CD4-positive, CD25-positive, alpha-beta regulatory T cell (primary cell): ENCODE measurements at places on chromosomes 12 and 14.

DNA sequence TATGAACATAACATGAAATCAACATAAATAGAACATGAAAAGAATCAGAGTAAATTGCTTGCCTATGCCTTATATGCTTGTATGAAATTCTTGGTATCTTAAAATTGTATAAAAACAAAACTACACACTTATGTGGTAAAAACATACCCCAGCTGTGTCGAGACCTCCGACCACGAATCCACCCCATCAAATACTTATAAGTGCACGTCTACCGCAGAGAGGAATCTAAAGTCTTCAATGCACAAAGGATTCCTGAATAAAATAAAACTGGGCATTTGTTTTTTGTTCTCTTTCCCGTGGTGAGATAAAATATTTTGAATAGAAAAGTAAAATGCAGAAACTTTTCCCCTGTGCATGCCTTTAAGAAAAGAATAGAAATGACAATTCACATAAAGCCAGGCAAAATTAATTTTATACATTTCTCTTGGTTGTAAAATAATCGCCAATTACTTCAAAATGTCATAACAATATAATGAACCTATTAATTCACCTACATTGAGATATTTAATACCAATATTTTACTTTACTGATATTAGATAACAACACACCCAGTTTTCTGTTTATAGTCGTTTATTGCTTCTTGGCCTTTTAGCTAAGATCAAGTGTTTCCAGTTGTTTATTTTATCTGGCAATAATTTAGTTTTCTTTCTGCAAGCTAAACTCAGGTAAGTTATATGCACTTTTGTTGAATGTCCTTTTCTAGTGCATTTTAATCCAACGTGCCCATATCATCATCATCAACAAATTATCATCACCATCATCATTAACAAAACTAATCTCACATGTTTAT is 1.0 kb downstream of the KLRK1 start:
- no peak for DNase-seq

DNA sequence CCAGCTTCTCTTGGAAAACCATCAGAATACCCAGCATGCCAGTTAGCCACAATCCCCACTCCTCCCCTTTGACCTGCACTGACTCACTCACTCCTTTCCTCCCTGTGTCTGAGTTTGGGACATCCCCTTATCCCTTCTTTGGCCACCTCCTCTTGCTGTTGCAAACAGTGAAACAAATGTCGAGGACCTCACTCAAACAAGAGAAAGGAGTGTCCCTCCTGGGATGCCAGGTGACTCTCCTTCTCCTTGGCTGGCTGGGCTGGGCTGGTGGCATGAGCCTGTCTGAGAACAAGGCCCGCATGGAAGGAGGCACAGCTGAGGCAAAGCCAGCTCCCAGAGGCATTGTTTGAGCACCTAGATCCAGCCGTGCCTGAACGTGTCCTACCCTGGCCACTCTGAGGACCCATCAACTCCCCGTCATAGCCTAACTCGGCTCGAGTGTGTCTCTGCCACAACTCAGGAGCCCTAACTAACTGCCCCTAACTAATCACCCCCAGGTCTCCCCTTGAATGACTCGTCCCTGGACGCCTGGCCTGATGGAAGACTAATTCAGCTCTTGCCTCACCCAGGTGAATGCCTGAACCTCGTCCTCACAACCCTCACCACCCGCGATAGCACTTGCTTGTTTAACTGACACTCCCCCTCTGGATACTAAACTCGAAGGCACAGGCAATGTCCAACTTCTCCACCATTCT is 43.0 kb downstream of the NCOR2 start:
- DNase-seq, result no peak

- no peak for DNase-seq
Measured at GRCh38 chr12:114229150-114229549, 176.8 kb downstream of the TBX5 start.

DNA sequence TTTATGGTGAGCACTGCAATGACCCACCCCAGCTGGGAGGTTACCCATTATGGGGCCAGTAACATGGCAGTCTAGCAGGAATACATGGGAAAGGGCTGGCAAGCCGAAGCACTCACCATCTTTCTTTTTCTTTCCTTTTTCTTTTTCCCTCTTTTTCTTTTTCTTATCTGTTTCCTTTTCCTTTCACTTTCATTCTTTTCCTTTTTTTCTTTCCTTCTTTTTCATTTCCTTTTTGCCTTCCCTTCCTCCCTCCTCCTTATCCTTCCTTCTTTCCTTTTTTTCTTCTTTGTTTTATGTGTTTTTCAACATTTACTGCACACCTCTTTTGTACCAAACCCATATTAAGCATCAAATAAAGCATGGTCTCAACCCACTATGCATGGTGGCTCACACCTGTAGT is 501.1 kb downstream of the MED13L start:
- no peak for DNase-seq

GRCh38 chr12:125228519-125229260 is 163.5 kb downstream of the AACS start:
- no peak for DNase-seq

GRCh38 chr14:63045234-63045611 is at the start of gene KCNH5:
TSS of gene KCNH5 (minus strand) at chr14:63045458. CDS start at chr14:63045186, 272 bp downstream.
- peak; percentile 5 for DNase-seq

DNA sequence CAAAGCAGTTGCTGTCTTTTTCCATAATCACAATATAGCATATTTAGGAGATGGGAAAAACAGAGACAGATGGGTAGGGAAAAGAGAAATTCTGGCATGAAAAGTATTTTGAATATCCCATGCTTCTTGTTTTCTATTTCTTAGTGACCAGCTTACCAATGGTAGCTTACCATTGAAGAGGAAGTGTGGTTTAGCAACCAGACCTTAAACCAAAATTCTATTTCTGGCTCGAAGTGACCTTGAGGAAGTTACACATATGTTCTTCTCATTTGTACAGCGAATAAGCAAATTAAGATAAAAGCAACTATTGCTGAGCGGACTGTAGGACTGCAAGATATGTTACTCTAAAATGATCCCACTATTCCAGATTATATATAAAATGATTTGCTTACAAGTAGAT is 82.9 kb downstream of the FGD4 start:
- DNase-seq, result no peak

DNA sequence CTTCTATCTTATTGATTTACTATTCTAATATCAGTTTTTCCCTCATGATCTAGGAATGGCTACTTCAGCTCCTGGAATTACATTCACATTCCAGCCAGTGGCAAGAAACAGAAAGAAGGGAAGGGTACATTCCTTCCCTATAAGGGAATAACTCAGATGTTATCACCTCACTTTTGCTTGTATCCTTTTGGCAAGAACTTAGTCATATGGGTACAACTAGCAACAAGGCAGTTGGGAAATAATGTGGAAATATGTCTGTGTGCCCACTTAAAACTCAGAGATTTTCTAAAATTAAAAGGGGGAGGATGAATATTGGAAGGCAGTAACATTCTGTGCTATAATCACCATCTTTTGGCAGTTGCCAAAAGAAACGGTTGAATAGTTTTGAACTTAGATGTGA is 85.6 kb downstream of the MSRB3 start:
- DNase-seq, result no peak

- no peak for DNase-seq
Measured at GRCh38 chr12:127811988-127812387, 455.0 kb upstream of the TMEM132C start.

GRCh38 chr12:67927324-67927723 is 61.9 kb upstream of the IFNG-AS1 start:
- no peak for DNase-seq

- DNase-seq, result no peak
Measured at GRCh38 chr14:24607635-24608514, 1.6 kb downstream of the GZMH start.

DNA sequence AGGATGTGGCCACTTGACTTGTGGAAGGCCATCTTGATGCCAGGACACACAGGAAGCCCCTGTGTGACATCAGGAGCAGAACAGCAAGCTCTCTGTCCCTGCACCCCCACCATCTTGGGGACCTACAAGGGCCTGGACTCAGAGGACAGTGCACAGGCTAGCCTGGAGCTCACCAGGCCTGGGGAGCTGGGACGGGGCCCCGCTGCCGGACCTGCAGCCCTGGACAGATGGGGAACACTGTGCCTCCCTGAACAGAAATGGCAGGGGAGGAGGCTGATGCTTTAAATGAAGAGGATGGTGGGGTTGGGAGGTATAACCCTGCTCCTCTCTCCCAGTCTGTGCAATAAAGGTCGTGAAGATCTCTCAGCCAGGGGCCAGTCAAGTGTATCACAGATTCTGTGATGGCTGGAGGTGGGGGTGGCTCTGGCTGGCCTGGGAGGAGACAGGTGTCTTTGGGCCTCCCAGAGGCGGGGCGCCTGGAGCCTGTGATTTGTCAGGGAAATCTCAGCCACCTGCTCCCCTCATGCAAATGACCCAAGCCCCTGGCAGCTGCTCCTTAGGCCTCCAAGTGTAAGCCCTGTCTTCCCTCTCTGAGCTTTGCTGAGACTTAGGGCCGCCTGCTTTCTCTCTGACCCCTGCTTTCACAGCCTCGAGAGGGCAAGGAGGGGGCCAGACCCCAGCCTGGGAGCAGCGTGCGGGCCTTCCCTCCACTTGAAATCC is 1.1 kb upstream of the GNB3 start:
- no peak for DNase-seq

- DNase-seq, result no peak
Measured at GRCh38 chr12:104958805-104959334, 780 bp upstream of the SLC41A2 start.

GRCh38 chr12:93059288-93059687 is 130.2 kb upstream of the EEA1 start:
- no peak for DNase-seq

- no peak for DNase-seq
Measured at GRCh38 chr14:73973497-73973896, 23.4 kb downstream of the COQ6 start.

GRCh38 chr12:110794623-110795280 is 52.0 kb upstream of the CCDC63 start:
- DNase-seq, result no peak

DNA sequence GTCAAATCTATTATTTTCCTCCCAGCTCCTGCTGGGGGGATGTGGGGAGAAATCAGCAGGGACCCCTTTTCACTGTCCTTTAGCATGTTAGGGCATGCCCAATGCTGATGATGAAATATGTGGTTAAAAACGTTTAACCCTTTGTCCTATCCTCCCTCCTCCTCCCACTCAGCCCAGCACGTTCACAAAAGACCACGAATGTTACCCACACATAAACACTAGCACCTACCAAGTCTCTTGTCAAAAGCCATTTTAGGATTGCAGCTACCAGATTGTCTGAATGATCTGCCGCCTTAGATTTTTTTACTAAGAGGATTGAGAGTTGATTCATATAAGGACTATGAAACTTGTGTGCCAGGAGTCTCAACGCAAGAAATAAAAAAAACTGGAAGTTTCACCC is 70.4 kb downstream of the TBK1 start:
- no peak for DNase-seq

- peak; percentile 36 for DNase-seq
Measured at GRCh38 chr14:92507174-92507768, 6.3 kb upstream of the RIN3 start.

- no peak for DNase-seq
Measured at GRCh38 chr14:93927800-93928145, 629 bp downstream of the FAM181A start.

GRCh38 chr12:110667671-110668070 is 21.2 kb downstream of the HVCN1 start:
- DNase-seq, result no peak

- DNase-seq, result peak; percentile 51
Measured at GRCh38 chr12:57621497-57622292, 10.5 kb downstream of the ARHGEF25 start.

GRCh38 chr14:71362282-71362681 is 455.0 kb downstream of the PCNX1 start:
- no peak for DNase-seq

DNA sequence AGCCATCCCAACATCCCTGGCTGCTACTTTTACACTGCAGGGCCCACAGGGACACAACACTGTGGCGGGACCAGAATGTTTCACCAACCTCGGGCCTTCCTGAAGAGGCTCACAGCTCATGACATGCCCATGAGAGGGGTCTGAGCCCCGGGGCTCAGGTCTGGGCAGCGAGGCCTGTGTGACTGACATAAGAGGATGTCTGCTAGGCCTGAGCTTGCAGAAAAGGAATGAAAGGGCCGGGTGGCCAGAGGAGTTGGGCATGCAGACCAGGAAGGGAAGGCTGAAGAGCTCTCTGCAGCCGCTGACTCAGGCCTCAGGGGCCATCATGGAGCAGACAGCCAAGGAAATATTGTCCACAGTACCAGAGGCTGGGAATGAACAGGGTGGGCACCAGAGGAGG is 18.3 kb upstream of the VSX2 start:
- no peak for DNase-seq

DNA sequence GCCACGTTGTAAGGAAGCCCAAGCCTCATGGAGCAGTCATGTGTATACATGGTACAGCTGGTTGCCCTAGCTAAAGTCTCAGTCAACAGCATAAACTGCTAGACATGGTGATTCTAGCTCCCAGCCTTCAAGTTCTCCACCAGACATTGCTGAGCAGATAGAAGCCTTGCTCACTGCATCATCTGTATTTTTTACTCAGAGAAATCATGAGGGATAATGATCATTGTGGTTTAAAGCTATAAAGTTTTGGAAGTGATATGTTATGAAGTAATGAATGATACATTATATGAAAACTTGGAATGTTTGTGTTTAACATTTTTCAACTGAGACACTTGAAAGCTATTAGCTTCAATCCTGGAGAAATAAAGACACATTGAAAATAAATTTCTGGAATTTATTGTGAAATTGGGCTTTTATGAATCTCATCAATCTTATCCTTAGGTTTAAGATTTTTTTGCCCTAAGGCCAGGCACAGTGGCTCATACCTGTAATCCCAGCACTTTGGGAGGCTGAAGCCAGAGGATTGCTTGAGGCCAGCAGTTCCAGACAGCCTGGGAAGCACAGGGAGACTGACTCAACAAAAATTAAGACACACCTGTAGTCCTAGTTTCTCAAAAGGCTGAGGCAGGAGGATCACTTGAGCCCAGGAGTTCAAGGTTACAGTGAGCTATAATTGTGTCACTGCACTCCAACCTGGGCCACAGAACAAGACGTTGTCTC is 5.6 kb upstream of the NFATC4 start:
- DNase-seq, result no peak

- DNase-seq, result no peak
Measured at GRCh38 chr12:58502841-58503240, 417.5 kb downstream of the LRIG3 start.

- no peak for DNase-seq
Measured at GRCh38 chr12:19410211-19410610, 29.1 kb upstream of the AEBP2 start.

DNA sequence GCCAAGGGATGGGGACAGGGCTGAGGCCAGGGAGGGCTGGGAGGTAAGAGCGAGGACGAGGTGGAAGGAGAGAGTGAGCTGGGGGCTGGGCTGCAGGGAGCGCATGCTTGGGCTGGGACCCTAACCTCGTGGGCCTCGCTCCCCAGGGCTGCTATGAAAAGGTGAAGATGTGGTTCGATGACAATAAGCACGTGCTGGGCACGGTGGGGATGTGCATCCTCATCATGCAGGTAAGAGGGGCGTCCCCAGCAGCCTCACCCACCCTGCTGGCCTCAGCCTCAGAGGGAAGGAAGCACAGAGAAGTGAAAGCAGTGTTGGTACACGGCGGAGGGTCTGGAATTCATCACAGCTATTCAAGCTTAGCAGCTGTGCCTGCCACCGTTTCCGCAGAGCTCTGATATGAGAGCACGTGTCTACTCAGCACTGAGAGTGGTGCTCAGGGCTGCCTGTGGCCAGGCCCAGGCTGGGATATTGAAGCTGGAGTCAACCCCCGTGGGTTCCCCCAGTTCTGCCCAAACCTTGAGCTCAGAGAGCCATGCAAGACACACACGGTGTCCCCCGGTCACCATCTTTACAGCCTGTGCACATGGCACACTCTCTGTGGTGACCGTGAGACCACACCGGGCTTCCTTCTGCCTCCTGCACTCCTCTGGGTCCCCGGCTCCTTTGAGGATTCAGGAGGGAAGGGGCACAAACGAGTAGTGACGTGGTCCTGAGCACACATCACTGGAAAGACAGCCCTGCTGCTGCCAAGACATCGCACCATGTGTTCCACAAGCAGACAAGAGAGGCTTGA is 204.6 kb downstream of the TSPAN9 start:
- DNase-seq, result no peak
